ENCODE measurements at places on chromosomes 3 and 15.

GRCh38 chr3:155991212-155991611, 120.8 kb downstream of the GMPS start:
- no peak overlapping the region for H3K4me3 ChIP-seq
- no peaks in the 10 kb centered on the region for H3K36me3 ChIP-seq
- no peaks in the 10 kb centered on the region for H3K27me3 ChIP-seq
- H3K4me1 ChIP-seq: no peaks in the 10 kb centered on the region
- DNase-seq: no peak
- H3K27ac ChIP-seq: no peak overlapping the region

GRCh38 chr3:16406579-16406978, 106.9 kb downstream of the RFTN1 start:
- no peak overlapping the region for H3K4me3 ChIP-seq
- no peak for DNase-seq
- H3K27ac ChIP-seq: no peak overlapping the region
- H3K4me1 ChIP-seq: peaks cover 12% of the 10 kb centered on the region
- no peaks in the 10 kb centered on the region for H3K27me3 ChIP-seq

- peaks cover 13% of the 10 kb centered on the region for H3K36me3 ChIP-seq
- no peak for DNase-seq
- H3K4me3 ChIP-seq: no peak overlapping the region
- no peak overlapping the region for H3K27ac ChIP-seq
These were observed 17.5 kb downstream of the SENP7 start for GRCh38 chr3:101495552-101495951.

GRCh38 chr15:94670438-94671034, 439.2 kb downstream of the MCTP2 start:
- H3K4me1 ChIP-seq: peaks cover 13% of the 10 kb centered on the region
- peak; percentile 64 for DNase-seq
- no peak overlapping the region for H3K27ac ChIP-seq
- H3K36me3 ChIP-seq: peaks cover 5% of the 10 kb centered on the region
- no peaks in the 10 kb centered on the region for H3K27me3 ChIP-seq
- no peak overlapping the region for H3K4me3 ChIP-seq

- no peaks in the 10 kb centered on the region for H3K4me1 ChIP-seq
- DNase-seq: no peak
- no peaks in the 10 kb centered on the region for H3K36me3 ChIP-seq
- H3K4me3 ChIP-seq: no peak overlapping the region
These were observed 289.3 kb downstream of the EPHB1 start for GRCh38 chr3:135084405-135084804.

GRCh38 chr3:94693997-94694640, 631.3 kb downstream of the NSUN3 start:
- H3K27ac ChIP-seq: no peak overlapping the region
- H3K4me1 ChIP-seq: no peaks in the 10 kb centered on the region
- no peaks in the 10 kb centered on the region for H3K36me3 ChIP-seq
- H3K4me3 ChIP-seq: no peak overlapping the region

DNA sequence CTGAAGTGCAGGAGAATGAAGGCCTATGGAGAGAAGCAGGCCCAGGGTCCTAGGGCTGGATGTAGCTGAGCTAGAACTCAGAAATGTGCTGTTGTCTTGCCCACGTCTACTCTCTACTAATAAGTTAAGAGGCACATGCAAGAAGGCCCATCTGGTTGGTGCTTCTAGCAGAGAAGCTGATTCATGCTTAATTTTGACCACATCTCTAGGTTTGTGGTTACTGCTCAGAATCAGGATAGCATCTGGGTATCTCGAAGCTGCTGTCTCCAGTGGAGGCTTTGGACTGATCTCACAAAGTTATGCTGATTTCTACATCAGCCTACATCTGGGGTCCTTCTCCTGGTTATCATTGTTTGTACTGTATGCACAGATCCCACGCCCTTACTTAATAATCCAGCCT, 87.3 kb downstream of the CACNA1D start:
- DNase-seq: no peak
- no peak overlapping the region for H3K27ac ChIP-seq
- H3K27me3 ChIP-seq: peaks cover 5% of the 10 kb centered on the region
- no peaks in the 10 kb centered on the region for H3K36me3 ChIP-seq
- H3K4me1 ChIP-seq: no peaks in the 10 kb centered on the region

DNA sequence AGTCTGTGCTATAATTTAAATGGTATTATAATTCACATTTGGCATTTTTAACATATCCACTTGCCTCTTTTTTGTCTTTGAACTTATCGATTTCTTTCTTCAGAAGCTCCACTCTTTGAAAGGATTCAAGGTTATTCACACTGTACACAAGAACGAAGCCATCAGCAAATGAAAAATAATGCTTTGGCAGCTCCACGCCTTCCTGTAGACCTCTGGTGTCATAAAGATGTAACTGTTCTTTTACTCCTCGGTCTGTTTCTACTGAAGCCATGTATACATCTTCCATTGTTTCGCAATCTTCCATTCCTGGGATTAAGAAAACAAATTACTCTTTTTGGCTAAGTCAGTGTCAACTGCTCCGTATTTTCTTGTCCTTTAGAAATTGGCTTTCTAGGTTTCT, 16.0 kb downstream of the NKIRAS1 start:
- no peak overlapping the region for H3K4me3 ChIP-seq
- H3K36me3 ChIP-seq: peaks cover 77% of the 10 kb centered on the region
- H3K4me1 ChIP-seq: peaks cover 16% of the 10 kb centered on the region
- no peak overlapping the region for H3K27ac ChIP-seq

- H3K27ac ChIP-seq: no peak overlapping the region
- no peaks in the 10 kb centered on the region for H3K4me1 ChIP-seq
- H3K4me3 ChIP-seq: no peak overlapping the region
- DNase-seq: peak; percentile 61
- no peaks in the 10 kb centered on the region for H3K27me3 ChIP-seq
- H3K36me3 ChIP-seq: peaks cover 33% of the 10 kb centered on the region
These were observed 328.3 kb downstream of the PLCL2 start for GRCh38 chr3:17213102-17213501.

DNA sequence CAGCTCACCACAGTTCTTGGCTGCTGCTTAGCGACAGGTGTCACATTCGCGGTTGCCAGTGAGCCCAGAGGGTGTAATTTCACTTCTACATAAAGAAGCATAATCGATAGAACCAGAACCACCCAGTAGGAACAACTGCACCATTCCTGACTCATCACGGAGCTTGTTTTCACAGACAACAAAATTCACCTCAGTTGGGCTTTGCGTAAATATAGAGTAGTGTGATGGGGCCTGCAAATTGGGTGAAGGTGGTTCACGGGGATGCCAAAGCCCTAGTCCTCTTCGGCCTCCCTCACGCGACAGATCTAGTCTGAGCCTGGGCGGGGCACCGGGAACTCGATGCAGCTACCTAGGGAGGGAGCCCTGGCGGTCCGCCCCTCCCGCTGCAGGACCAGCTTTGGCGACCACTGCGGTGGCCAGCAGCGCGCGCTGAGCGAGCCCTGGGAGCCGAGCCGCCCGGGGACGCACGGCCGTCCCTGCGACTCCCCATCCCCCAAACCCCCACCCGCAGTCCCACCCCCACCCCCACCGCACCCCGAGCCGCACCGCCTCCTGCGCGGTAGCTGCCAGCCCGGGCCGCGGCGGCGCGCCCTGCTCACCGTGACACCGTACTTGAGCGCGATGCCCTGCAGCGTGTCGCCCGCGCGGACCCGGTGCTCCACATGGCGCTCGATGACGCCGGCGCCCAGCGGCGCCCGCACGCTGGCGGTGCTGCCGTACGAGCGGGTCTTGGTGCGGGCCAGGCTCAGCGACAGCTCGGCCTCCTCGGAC, 519 bp downstream of the LYSMD2 start:
- H3K27me3 ChIP-seq: no peaks in the 10 kb centered on the region
- peaks cover 23% of the 10 kb centered on the region for H3K4me1 ChIP-seq
- peak; percentile 56 for DNase-seq
- H3K4me3 ChIP-seq: peak overlapping the region; percentile 77
- no peaks in the 10 kb centered on the region for H3K36me3 ChIP-seq

GRCh38 chr3:111547631-111548030, 5.6 kb downstream of the CD96 start:
- no peaks in the 10 kb centered on the region for H3K27me3 ChIP-seq
- H3K27ac ChIP-seq: no peak overlapping the region

GRCh38 chr3:50155891-50156290, 767 bp downstream of the SEMA3F start:
- H3K4me1 ChIP-seq: peaks cover 56% of the 10 kb centered on the region
- H3K27ac ChIP-seq: peak overlapping the region; percentile 61
- H3K36me3 ChIP-seq: peaks cover 12% of the 10 kb centered on the region
- H3K4me3 ChIP-seq: peak overlapping the region; percentile 84
- H3K27me3 ChIP-seq: no peaks in the 10 kb centered on the region

- H3K4me1 ChIP-seq: no peaks in the 10 kb centered on the region
- DNase-seq: no peak
- no peaks in the 10 kb centered on the region for H3K27me3 ChIP-seq
These were observed 46.0 kb downstream of the RPL39L start for GRCh38 chr3:187093320-187093719.

GRCh38 chr3:14170531-14171159, 7.8 kb downstream of the XPC start:
- peaks cover 74% of the 10 kb centered on the region for H3K4me1 ChIP-seq
- H3K4me3 ChIP-seq: peak overlapping the region; percentile 39
- H3K27ac ChIP-seq: peak overlapping the region; percentile 96
- H3K36me3 ChIP-seq: peaks cover 79% of the 10 kb centered on the region
- H3K27me3 ChIP-seq: no peaks in the 10 kb centered on the region

DNA sequence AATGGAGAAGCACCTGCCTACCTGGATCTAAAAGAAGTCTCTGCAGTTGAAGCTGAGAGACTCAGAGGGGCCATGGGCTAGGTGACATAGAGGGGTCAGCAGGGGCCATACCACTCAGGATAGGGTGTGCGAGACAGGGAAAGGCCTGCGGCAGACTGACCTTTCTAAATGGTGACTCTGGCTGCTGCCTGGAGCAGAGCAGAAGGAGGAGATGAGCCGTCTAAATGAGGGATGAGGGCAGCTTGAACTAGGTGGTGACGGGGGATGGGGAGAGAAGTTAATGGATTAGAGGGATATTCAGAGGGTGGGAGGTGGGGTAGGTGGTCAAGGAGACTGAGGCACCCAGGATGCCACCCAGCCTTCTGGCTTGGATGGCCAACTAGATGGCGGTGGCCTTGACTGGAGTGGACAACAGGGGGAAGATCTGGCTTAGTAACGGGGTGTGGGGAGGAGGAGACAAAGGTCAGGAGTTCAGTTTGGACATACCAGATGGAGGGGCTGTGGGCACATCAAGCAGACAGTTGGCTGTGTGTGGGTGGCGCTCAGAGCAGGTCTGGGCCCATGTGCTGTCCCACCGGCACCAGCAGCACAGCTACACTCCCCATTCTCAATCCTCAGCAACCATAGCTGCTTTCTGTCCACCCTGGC, 3.2 kb upstream of the ITIH1 start:
- peaks cover 6% of the 10 kb centered on the region for H3K36me3 ChIP-seq
- H3K27ac ChIP-seq: no peak overlapping the region
- H3K4me3 ChIP-seq: no peak overlapping the region
- no peak for DNase-seq
- H3K4me1 ChIP-seq: peaks cover 23% of the 10 kb centered on the region

GRCh38 chr3:48894516-48894915, 4.2 kb downstream of the SLC25A20 start:
- H3K4me1 ChIP-seq: peaks cover 29% of the 10 kb centered on the region
- no peaks in the 10 kb centered on the region for H3K27me3 ChIP-seq
- no peak overlapping the region for H3K27ac ChIP-seq
- DNase-seq: no peak
- no peaks in the 10 kb centered on the region for H3K36me3 ChIP-seq
- no peak overlapping the region for H3K4me3 ChIP-seq

DNA sequence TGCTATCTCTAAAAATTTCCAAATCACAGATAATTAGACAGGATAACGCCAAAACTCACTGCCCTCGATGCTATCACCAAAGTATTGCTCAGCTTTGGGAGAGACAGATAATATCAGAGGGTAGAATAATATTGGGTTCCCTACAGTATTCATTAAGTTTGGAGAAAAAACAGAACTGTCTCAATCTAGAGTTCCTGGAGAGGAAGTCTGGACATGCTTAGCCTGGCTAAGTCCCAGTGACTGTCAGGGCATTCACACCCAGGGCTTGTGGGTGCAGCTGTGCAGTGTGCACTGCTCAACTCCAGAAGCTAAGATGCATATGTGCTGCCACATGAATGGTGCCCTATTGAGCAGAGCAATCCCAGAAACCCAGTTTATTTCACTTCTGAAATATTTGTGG, 459.6 kb upstream of the DPH6 start:
- no peaks in the 10 kb centered on the region for H3K4me1 ChIP-seq
- no peaks in the 10 kb centered on the region for H3K36me3 ChIP-seq
- H3K4me3 ChIP-seq: no peak overlapping the region
- no peaks in the 10 kb centered on the region for H3K27me3 ChIP-seq

- H3K27me3 ChIP-seq: no peaks in the 10 kb centered on the region
- peaks cover 61% of the 10 kb centered on the region for H3K36me3 ChIP-seq
- peaks cover 27% of the 10 kb centered on the region for H3K4me1 ChIP-seq
- no peak overlapping the region for H3K4me3 ChIP-seq
These were observed 3.4 kb downstream of the CLDND1 start for GRCh38 chr3:98519351-98519750.

GRCh38 chr15:57789225-57789624, 82.7 kb downstream of the POLR2M start:
- no peaks in the 10 kb centered on the region for H3K27me3 ChIP-seq
- H3K4me3 ChIP-seq: no peak overlapping the region
- no peak for DNase-seq
- peaks cover 3% of the 10 kb centered on the region for H3K4me1 ChIP-seq

DNA sequence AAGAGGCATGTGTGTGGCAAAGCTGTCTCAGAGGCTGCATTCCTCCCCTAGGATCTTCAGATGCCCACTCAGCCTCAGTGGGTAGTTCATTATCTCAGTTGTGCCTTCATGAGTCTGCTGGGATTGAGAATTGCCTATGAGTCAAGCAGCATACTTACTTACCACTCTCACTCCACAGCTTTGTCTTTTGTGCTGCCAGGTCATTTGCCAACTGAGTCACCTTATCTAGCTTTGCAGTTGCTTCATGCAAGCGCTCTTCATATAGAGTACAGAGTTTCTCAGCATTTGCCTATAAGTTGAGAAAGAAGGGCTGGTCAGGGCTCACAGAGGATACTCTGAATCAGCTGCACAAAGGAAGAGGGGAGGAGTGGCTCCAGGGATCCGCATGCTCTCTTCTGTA, 89.5 kb downstream of the MYH15 start:
- peak; percentile 85 for DNase-seq
- H3K27me3 ChIP-seq: no peaks in the 10 kb centered on the region
- no peak overlapping the region for H3K4me3 ChIP-seq
- H3K27ac ChIP-seq: no peak overlapping the region
- H3K36me3 ChIP-seq: no peaks in the 10 kb centered on the region

GRCh38 chr3:167740961-167741587, 5.6 kb downstream of the SERPINI1 start:
- H3K4me3 ChIP-seq: no peak overlapping the region
- H3K36me3 ChIP-seq: no peaks in the 10 kb centered on the region
- peaks cover 8% of the 10 kb centered on the region for H3K4me1 ChIP-seq
- no peak overlapping the region for H3K27ac ChIP-seq
- DNase-seq: peak; percentile 45
- H3K27me3 ChIP-seq: no peaks in the 10 kb centered on the region

DNA sequence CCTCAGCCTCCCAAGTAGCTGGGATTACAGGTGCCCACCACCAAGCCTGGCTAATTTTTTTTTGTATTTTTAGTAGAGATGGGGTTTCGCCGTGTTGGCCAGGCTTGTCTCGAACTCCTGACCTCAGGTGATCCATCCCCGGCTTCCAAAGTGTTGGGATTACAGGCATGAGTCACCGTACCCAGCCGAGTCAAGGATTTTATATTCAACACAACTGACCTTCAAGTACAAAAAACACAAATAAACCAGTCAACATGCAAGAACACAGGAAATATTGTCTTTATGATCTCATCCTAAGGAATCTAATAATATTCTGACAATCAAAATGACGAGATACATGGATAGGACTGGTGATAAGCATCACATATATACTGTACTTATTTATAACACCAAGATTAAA, 37.9 kb downstream of the TJP1 start:
- no peak overlapping the region for H3K27ac ChIP-seq
- H3K36me3 ChIP-seq: peaks cover 23% of the 10 kb centered on the region
- no peak overlapping the region for H3K4me3 ChIP-seq

All from MCF 10A (cell line).